Peyer's patch (tissue), 4 donors: ENCODE measurements at places on chromosomes 7 and 10. TPM values are rescaled to one million over a fixed set of nuclear protein-coding genes. Genes with fewer than 3 reads are reported as not detected.

The STEAP1B gene
- not detected for total RNA-seq

The METTL27 gene
- 20.4 TPM for total RNA-seq

The SEMA3C gene
- total RNA-seq, result 120 TPM

The WNT8B gene
- not detected for total RNA-seq

The CLRN3 gene
- 98.5 TPM for total RNA-seq

The HSPA12A gene
- total RNA-seq, result 8.8 TPM

The UPK3B gene
- total RNA-seq, result 5.2 TPM

The GARS1 gene
- total RNA-seq, result 68.4 TPM

The HPS6 gene
- total RNA-seq, result 33.4 TPM

The MMP21 gene
- 1.2 TPM for total RNA-seq

The MEOX2 gene
- not detected for total RNA-seq

The MYOF gene
- 23.5 TPM for total RNA-seq

The VENTX gene
- total RNA-seq, result 0.54 TPM

The HSPB1 gene
- total RNA-seq, result 90.9 TPM

The PRR15 gene
- 136 TPM for total RNA-seq

The TSPAN33 gene
- total RNA-seq, result 1.0 TPM

The PNLIPRP2 gene
- 140 TPM for total RNA-seq

The CYP17A1 gene
- not detected for total RNA-seq

The EPDR1 gene
- total RNA-seq, result 22.5 TPM

The ARL5B gene
- 9.1 TPM for total RNA-seq

The CD36 gene
- total RNA-seq, result 8.9 TPM

The CALML5 gene
- not detected for total RNA-seq

The OR2A1 gene
- total RNA-seq, result not detected

The CYREN gene
- total RNA-seq, result 43.4 TPM

The FBXO24 gene
- 2.8 TPM for total RNA-seq

The PPP1R17 gene
- total RNA-seq, result not detected

The KIF20B gene
- 5.8 TPM for total RNA-seq

The ACSM6 gene
- not detected for total RNA-seq

The TMEM139 gene
- total RNA-seq, result 151 TPM

The VWDE gene
- total RNA-seq, result 14.9 TPM

The TRPV5 gene
- 0.83 TPM for total RNA-seq

The ATOH7 gene
- total RNA-seq, result 5.3 TPM

The GATA3 gene
- 5.8 TPM for total RNA-seq

The PON1 gene
- total RNA-seq, result not detected

The SEMA3A gene
- 3.3 TPM for total RNA-seq
